ENCODE measurements at places on chromosomes 3 and 15.

GRCh38 chr3:78462021-78462420 lies 1305.8 kb downstream of the ROBO1 start:
- DNase-seq: no peak

DNA sequence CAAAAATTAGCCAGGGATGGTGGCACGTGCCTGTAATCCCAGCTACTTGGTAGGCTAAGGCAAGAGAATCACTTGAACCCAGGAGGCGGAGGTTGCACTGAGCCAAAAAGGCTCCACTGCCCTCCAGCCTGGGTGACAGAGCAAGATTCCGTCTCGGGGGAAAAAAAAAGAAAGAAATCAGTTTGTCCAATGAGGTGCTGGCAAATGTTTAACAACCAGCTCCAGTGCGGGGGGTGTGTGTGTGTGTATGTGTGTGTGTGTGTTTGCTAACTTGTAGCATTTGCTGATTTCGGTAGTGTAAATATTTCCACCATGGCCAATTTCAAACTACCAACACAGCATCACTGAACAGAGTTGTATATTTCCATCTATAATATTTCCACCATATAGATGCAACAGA lies 23.8 kb upstream of the IDH2 start:
- DNase-seq: no peak

DNA sequence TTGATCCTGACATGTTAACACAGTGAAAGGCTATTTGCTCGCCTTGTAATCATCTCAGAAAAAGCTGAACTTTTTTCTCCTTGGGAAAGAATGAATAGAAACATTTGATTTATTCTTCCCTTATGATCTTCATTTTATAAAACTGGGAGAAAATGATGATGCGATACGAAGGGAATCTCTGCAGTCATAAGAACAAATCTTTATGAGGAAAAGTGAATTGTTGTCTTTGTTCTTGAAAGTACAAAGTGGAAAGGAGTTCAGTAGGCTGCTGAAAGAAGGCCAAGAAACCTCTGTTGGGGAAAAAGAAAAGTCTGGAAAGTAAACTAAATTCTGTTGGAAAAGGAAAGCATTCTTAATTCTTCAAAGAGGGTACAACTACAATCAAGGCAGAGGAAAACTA lies 248.8 kb downstream of the NSUN3 start:
- no peak for DNase-seq

GRCh38 chr3:124619887-124620599 lies 110.2 kb upstream of the UMPS start:
- no peak for DNase-seq

GRCh38 chr3:31242026-31242960 lies 290.4 kb upstream of the STT3B start:
- DNase-seq: no peak

DNA sequence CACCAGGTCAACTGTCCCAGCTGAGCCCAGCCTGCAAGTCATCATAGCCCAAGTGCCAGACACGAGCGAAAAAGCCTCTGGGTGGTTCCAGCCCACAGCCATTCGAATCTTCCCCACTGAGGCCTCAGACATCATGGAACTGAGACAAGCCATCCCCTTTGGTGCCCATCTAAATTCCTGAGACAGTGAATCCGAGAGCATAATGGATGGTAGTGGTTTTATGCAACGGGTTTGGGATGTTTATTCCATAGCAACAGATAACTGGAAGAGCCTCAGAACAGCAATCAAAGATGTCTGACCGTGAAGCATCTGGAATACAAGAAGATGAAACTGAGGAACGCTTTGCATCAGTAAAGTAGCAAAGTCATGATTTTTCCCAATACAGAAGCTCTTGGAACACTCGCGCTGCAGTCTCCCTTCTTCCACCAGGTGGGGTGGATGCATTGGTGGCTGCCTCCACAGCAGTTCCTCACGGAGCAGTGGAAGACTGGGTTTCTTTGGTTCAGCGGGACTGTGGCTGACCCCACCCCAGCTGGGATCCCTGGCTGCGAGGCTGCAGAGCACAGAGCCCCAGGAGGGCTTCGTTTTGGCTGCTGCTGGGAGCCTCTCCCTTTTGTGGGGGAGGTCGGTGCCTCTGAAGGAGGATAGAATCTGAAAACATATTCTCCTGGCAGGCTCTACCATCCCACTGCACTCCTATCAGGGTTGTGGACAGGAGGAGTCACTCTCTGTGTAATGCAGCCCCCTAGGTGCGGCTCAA lies 26.4 kb upstream of the PDE8A start:
- DNase-seq: peak; percentile 58

GRCh38 chr3:57025237-57025636 lies 35.2 kb upstream of the SPATA12 start:
- no peak for DNase-seq

DNA sequence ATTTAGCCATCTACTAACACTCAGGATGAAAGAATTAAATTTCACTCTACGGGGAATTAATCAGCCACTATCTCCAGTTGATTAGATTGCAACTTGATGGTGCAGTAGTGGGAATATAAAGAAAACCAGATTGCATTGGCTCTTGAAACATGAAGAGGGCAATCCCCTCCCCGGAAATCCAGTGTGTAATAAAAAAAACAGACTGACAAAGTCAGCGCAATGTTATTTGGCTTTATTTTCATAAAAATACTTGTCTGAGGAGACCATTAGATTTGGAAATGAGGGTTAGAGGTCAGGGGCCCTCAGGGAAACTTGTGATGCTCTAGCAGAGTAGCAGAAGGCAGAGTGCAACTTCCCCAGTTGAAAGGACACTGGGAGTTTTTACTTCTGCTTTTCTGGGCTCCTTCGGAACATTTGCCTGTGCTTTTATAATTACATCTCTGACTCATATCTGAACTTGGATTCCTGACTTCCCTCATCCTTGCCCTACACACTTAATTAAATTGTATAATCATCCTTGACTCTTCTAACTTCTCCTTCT lies 326.8 kb downstream of the TUSC7 start:
- DNase-seq: no peak

- no peak for DNase-seq
Measured at GRCh38 chr3:187296058-187296457, 4.5 kb upstream of the MASP1 start.

DNA sequence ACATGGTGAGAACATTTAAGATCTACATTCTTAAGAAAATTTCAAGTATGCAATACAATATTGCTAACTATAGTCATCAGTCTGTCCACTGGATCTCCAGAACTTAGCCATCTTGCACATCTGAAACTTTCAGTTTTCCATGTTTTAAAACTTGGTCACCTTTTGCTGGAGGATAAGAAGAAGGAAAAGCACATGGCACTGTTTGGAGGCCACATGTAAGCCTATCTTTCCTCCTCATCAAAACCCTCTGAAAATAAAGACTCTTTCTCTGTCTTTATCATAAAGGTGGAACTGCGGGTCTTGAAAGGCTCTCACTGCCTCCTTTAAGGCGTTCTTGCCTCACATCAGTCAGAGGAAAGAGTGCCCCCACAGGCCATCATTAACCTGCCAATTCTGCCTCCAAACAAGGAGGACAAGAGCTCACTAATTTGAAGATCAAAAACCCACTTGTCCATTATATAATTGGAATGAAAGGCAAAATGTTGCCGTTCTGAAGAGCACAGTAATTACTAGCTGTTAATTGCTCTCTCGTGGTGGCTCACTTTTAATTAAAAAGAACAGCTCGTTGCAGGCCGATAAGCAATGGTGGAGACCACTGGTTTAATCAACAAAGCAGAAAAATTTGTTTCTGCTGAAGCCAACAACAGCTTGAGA lies 157.8 kb downstream of the MECOM start:
- no peak for DNase-seq

DNA sequence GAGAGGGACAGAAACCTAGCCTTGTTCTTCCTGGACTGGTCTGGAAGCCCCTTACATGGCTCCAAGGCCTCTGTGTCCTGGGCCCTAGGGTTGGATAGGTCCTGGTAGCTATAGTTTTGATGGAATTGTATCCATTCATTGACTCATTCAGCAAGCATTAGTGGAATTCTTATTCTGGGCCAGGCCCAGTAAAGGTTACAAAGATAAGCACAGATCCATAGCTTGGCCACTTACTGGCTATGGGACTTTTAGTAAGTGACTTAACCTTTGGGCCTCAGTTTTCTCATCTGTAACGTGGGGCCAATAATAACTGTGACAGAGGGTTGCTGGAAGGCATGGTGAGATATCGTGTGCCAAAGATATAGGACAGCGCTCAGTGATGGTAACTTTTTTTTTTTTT lies 13.6 kb upstream of the DAG1 start:
- no peak for DNase-seq

All from ecto neural progenitor cell (in vitro differentiated cells).